ENCODE measurements at places on chromosomes 4 and X. TPM values are rescaled to one million over a fixed set of nuclear protein-coding genes. Genes with fewer than 3 reads are reported as not detected.
A peak's percentile ranks its signal among the peaks of the same experiment; 100 is the strongest.

DNA sequence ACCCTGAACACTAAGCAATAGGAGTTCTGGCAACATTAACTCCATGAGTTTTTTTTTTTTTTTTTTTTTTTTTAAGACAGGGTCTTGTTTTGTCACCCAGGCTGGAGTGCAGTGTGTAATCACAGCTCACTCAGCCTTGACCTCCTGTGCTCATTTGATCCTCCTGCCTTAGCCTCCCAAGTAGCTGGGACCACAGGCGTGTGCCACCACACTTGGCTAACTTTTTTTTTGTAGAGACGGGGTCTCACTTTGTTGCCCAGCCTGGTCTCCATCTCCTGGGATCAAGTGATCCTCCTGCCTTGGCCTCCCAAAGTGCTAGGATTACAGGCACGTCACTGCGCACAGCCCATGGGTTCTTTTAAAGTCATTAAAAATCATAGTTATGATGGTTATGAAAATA is 5.1 kb downstream of the RHOH start:
- H3K36me3 ChIP-seq, result no peaks in the 10 kb centered on the region
- no peaks in the 10 kb centered on the region for H3K4me1 ChIP-seq
- H3K4me3 ChIP-seq, result no peak overlapping the region
- DNase-seq, result no peak

GRCh38 chrX:81354954-81355353 is 153.1 kb downstream of the SH3BGRL start:
- no peak overlapping the region for H3K27ac ChIP-seq
- H3K27me3 ChIP-seq, result peaks cover 12% of the 10 kb centered on the region
- DNase-seq, result no peak
- no peak overlapping the region for H3K4me3 ChIP-seq
- no peaks in the 10 kb centered on the region for H3K4me1 ChIP-seq

GRCh38 chr4:99587803-99588202 is 13.2 kb downstream of the MTTP start:
- no peaks in the 10 kb centered on the region for H3K4me1 ChIP-seq
- DNase-seq, result no peak
- no peak overlapping the region for H3K27ac ChIP-seq
- H3K27me3 ChIP-seq, result no peaks in the 10 kb centered on the region
- H3K4me3 ChIP-seq, result no peak overlapping the region

Gene ALPK1
- 53.3 TPM for total RNA-seq

DNA sequence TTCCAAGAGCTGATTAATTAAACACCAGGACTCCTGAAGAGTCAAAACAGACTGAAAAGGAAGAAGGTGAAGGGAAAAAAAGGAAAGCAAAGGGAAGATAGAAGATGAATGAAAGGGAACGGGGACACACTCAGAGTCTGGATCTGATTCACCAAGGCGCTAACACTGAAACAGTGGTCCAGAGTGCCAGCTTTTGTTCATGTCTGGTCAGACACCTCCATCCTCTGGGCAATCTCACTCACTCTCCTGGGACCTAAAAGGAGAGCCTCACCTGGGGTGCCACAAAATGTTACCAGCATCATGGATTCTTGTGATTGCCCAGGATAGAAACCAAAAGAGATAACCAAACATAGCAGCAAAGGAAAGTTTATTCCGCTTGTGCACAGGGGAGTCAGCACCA is 120.3 kb upstream of the AFF2 start:
- no peaks in the 10 kb centered on the region for H3K27me3 ChIP-seq
- H3K4me1 ChIP-seq, result no peaks in the 10 kb centered on the region
- no peak overlapping the region for H3K27ac ChIP-seq
- H3K36me3 ChIP-seq, result no peaks in the 10 kb centered on the region
- DNase-seq, result no peak

DNA sequence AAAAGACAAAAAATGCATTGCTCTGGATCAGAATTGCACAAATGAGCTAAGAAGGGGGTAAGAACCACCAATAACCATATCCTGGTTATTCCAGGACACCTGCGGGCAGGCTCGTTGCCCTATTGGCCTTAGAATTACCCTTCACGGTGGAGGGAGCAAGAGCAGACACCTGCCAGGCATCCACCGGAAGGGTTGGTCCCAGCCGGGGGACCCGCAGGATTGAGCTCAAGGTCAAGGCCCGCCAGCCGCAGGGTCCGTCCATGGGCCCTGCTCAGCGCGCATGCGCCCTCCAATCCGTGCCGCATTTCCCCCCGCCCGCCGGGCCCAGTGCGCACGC is 575 bp downstream of the SLC25A6 start:
- H3K4me1 ChIP-seq, result peaks cover 9% of the 10 kb centered on the region
- DNase-seq, result no peak
- H3K4me3 ChIP-seq, result peak overlapping the region; percentile 97
- H3K36me3 ChIP-seq, result no peaks in the 10 kb centered on the region

Gene LIMCH1
- 34.6 TPM for total RNA-seq

Gene KCND1
- total RNA-seq, result 0.96 TPM

Gene CYSLTR1
- 2.8 TPM for total RNA-seq

- H3K4me1 ChIP-seq, result peaks cover 3% of the 10 kb centered on the region
- peak overlapping the region; percentile 74 for H3K4me3 ChIP-seq
- peak overlapping the region; percentile 94 for H3K27ac ChIP-seq
- peaks cover 28% of the 10 kb centered on the region for H3K27me3 ChIP-seq
These were observed 586 bp downstream of the BCAP31 start for GRCh38 chrX:153723351-153724251.

Gene INPP4B
- total RNA-seq, result 113 TPM

Gene UGT2B11
- 18.4 TPM for total RNA-seq

DNA sequence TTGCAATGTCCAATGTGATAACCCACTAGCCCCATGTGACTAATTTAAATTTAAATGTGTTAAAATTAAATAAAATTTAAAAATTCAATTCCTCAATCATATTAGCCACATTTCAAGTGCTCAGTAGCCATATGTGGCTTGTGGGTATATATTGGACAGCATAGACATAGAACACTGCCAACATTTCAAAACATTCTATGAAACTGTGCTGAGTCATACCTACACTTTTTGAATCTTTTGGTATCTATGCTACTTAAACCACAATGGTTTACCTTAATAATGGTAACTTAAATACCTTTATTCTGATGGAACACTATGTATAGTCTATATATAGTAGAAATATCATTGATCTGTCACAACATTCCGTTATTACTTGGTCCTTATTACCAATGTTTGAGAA is 223.4 kb upstream of the ATOH1 start:
- no peaks in the 10 kb centered on the region for H3K36me3 ChIP-seq
- no peak overlapping the region for H3K4me3 ChIP-seq
- no peak for DNase-seq
- H3K27me3 ChIP-seq, result no peaks in the 10 kb centered on the region
- H3K4me1 ChIP-seq, result no peaks in the 10 kb centered on the region

GRCh38 chr4:158865520-158866177 is 96.8 kb downstream of the FNIP2 start:
- no peaks in the 10 kb centered on the region for H3K4me1 ChIP-seq
- H3K36me3 ChIP-seq, result no peaks in the 10 kb centered on the region
- H3K27me3 ChIP-seq, result no peaks in the 10 kb centered on the region
- H3K4me3 ChIP-seq, result no peak overlapping the region
- H3K27ac ChIP-seq, result no peak overlapping the region

Gene USO1
- total RNA-seq, result 74.1 TPM

- peaks cover 47% of the 10 kb centered on the region for H3K27me3 ChIP-seq
- no peaks in the 10 kb centered on the region for H3K4me1 ChIP-seq
- H3K36me3 ChIP-seq, result no peaks in the 10 kb centered on the region
- H3K4me3 ChIP-seq, result no peak overlapping the region
- no peak for DNase-seq
These were observed 12.9 kb upstream of the SYP start for GRCh38 chrX:49212861-49213260.

- no peak overlapping the region for H3K4me3 ChIP-seq
- H3K36me3 ChIP-seq, result no peaks in the 10 kb centered on the region
- H3K4me1 ChIP-seq, result no peaks in the 10 kb centered on the region
- DNase-seq, result no peak
These were observed 143.1 kb downstream of the C4orf33 start for GRCh38 chr4:129239088-129239487.

GRCh38 chrX:67555578-67556203 is 11.9 kb downstream of the AR start:
- no peaks in the 10 kb centered on the region for H3K36me3 ChIP-seq
- no peaks in the 10 kb centered on the region for H3K27me3 ChIP-seq
- H3K4me1 ChIP-seq, result no peaks in the 10 kb centered on the region
- H3K4me3 ChIP-seq, result no peak overlapping the region
- no peak for DNase-seq

Gene MAGED4B
- 2.2 TPM for total RNA-seq

GRCh38 chr4:144353292-144353691 is 212.8 kb upstream of the GYPA start:
- H3K27ac ChIP-seq, result peak overlapping the region; percentile 66
- H3K4me3 ChIP-seq, result no peak overlapping the region
- no peaks in the 10 kb centered on the region for H3K4me1 ChIP-seq
- no peaks in the 10 kb centered on the region for H3K27me3 ChIP-seq

- no peak for DNase-seq
- H3K27ac ChIP-seq, result peak overlapping the region; percentile 19
- no peak overlapping the region for H3K4me3 ChIP-seq
- H3K36me3 ChIP-seq, result no peaks in the 10 kb centered on the region
- no peaks in the 10 kb centered on the region for H3K27me3 ChIP-seq
- no peaks in the 10 kb centered on the region for H3K4me1 ChIP-seq
These were observed 508.5 kb downstream of the MID1IP1 start for GRCh38 chrX:39309721-39310152.

DNA sequence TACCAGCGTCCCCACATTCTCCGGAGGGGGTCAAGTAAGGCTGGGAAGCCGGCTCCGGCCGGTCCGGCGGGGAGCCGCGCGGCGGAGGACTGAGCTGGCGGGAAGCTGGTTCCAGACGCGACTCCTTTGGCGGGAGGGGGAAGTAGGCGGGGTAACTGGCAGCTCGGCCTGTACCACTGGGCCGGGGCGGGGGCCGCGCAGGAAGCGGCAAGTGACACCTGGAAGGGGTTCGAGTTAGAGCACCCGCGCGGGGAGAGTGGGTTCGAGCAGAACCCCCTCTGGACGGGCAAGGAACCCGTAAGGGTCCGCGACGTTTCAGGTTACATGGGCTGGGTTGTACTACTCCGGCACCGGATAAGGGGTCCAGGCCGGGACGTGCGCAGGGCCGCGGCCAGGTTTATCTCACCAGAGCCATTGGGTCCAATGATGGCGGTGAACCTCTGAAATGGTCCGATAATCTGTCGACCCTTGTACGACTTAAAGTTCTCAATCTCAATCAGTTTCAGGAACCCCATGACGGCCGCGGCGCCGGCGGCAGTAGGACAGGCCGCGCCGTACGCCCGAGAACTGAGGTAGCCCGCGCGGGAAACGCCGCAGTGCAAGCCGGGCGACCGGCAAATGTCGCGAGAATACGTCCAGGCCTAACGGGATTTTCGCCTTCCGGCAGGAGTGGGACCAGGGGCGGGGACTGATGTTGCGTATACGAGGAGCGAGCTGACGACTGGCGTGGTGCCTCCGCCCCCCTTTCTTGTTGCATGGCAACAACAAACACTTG is at the start of gene SMC1A:
Gene SMC1A, minus strand, starts transcription at position 569 of the 775 bp plus-strand sequence. Its CDS starts 54 bp downstream, at position 515.
- peak within 1 kb of the TSS; percentile 97 for H3K27ac ChIP-seq
- H3K36me3 ChIP-seq, result no peaks in the 10 kb centered on the region
- peak within 1 kb of the TSS; percentile 94 for H3K4me3 ChIP-seq
- no peaks in the 10 kb centered on the region for H3K27me3 ChIP-seq
- DNase-seq, result peak; percentile 98

GRCh38 chrX:150905293-150905692 is 6.8 kb upstream of the CD99L2 start:
- no peak overlapping the region for H3K4me3 ChIP-seq
- no peaks in the 10 kb centered on the region for H3K36me3 ChIP-seq
- no peak for DNase-seq
- no peaks in the 10 kb centered on the region for H3K4me1 ChIP-seq

- H3K4me3 ChIP-seq, result no peak overlapping the region
- H3K4me1 ChIP-seq, result no peaks in the 10 kb centered on the region
- no peak for DNase-seq
- no peaks in the 10 kb centered on the region for H3K27me3 ChIP-seq
- H3K36me3 ChIP-seq, result no peaks in the 10 kb centered on the region
These were observed 572.0 kb downstream of the ADGRL3 start for GRCh38 chr4:61772126-61772525.

DNA sequence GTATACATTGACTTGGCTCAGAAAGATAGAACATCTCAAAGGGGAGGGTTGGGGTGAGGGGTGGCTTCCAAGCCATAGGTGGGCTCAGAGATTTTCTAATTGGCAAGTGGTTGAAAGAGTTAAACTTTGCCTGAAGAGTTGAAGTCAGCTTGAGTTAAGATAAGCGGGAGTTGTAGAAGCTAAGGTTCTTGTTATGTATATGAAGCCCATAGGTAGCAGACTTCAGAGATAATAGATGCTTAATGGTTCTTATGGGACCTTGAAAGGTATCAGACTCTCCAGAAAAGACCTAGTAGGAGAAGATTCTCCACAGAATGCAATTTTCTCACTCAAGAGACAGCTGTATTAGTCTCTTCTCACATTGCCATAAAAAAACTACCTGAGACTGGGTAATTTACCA is 599.1 kb upstream of the CPEB2 start:
- no peaks in the 10 kb centered on the region for H3K27me3 ChIP-seq
- H3K36me3 ChIP-seq, result no peaks in the 10 kb centered on the region
- no peak overlapping the region for H3K4me3 ChIP-seq

DNA sequence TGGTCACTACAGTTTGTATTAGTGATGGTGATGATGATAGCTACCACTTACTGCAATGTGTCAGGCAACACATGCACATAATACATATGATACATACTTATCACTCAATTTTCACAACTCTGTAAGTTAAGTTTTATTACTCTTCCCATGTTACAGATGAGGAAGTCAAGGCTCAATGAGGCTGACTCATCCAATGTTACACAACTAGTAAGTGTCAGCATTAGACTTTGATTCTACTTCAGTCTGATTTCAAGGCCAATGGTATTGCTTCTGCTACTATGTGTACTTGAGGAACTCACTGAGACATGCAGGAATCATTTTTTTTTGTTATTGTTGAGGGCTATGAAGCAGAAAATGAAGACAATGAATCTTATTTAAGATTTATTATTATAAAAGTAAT is 96.4 kb upstream of the TRPC5OS start:
- H3K27me3 ChIP-seq, result peaks cover 32% of the 10 kb centered on the region
- no peak for DNase-seq
- H3K4me3 ChIP-seq, result no peak overlapping the region
- no peak overlapping the region for H3K27ac ChIP-seq
- H3K4me1 ChIP-seq, result no peaks in the 10 kb centered on the region

Gene EMCN
- 27.5 TPM for total RNA-seq

Gene HELQ
- total RNA-seq, result 24.3 TPM

DNA sequence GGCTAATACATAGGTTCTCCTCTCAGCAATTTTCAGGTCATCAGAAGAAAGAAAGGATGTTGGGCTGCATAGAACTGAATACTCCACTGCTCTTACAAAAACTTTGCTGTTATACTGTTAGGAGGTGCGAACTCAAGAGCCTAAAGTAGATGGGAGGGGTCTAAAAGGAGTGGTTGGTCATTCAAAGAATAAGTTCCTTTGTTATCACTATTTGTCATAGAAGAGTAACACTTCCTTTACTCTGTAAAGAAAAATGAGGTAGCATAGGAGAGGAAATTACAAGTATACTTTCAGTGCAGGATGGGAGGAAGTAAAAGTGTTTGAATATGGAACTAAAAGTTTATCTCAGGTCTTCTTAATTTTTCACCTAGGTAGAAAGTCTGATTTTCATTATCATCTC is 61.5 kb downstream of the CCNI start:
- no peaks in the 10 kb centered on the region for H3K4me1 ChIP-seq
- H3K27me3 ChIP-seq, result no peaks in the 10 kb centered on the region
- H3K4me3 ChIP-seq, result no peak overlapping the region
- no peak for DNase-seq
- no peak overlapping the region for H3K27ac ChIP-seq

Gene IL15
- total RNA-seq, result 5.6 TPM

- no peak overlapping the region for H3K27ac ChIP-seq
- H3K36me3 ChIP-seq, result no peaks in the 10 kb centered on the region
- DNase-seq, result no peak
- H3K4me3 ChIP-seq, result no peak overlapping the region
These were observed 47.1 kb downstream of the SLC9A6 start for GRCh38 chrX:136032370-136032769.

Data from breast epithelium (tissue), 4 donors.